ENCODE measurements at places on chromosomes 5 and 9.

- peak; percentile 84 for DNase-seq
Measured at GRCh38 chr5:42701351-42702059, 55.1 kb upstream of the CCDC152 start.

GRCh38 chr5:15683332-15683731 is 183.4 kb downstream of the FBXL7 start:
- DNase-seq, result no peak

DNA sequence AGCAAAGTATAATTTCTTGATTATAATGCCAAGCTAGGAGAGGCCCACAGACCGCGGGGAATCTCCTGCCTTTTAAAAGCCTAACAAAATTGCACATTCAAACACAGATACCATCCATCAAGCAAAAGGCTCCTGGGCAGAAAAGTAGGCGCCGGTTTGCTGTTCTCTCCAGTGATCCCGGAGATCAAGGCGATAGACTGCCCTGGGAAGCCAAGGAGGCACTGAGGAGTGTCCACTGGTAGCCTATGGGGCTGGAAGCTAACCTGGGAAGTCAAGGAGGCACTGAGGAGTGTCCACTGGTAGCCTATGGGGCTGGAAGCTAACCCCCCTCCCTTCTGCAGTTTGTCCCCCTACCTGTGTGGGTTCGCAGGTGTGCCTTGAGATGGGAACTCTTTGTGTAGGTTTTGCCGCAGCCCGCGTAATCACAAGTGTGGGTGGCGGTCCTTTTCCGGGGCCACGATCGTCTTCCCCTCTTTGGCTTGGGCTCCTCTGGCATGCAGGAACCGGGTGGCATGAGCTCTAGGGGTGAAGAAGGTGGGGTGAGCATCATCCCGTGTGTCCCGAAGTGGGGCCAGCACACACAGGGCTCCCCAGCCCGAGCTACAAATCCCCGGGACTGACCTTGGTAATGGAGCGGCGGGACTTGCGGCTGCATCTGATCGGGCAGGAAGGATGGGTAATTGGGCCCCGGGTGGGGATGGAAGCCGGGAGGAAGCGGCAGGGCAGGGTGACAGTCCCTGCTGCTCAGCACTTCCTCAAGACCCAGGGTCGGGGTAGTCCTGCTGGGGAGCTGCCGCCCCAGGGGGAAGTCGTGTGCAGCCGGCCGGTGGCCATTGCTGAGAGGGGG is 2.7 kb downstream of the KLF4 start:
- no peak for DNase-seq

GRCh38 chr9:2385746-2386145 is 235.8 kb upstream of the VLDLR start:
- DNase-seq, result no peak

Measured in brain (organoid and tissue), 16 donors.